OCI-M1 (cell line): ENCODE measurements at places on chromosomes 3 and 15.

DNA sequence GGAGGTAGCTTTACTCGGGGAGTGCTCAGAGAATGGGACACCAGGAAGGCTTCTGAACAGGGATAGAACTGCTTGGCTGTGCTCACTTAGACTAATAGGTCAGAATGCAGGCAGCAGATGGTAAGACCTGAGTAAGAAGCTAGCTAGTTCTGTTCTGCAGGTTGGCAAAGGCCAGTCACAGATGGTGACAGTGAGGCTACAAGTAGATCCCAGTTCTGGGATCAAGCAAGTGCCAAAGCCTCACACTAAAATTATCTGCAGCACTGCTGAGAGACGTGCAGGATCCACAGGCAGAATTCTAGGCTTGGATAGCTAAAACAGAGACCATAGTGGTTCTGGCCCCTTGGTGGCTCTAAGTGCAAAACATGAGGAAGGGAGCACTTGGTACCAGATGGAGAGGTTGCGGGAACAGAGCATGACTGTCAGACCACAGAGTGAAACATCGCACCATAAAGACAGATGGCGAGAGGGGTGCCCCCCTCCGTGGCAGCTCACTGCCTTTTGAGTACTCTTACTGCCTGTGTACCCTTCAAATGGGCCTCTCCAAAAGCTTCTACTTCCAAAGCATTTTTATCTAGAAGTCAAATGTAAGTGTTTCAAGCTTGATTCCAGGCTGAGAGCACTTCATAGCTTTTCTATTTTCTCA, 3.6 kb upstream of the GLCE start:
- DNase-seq = no peak

- DNase-seq = no peak
Observed at GRCh38 chr3:124845406-124845805, 41.8 kb downstream of the ITGB5 start.

DNA sequence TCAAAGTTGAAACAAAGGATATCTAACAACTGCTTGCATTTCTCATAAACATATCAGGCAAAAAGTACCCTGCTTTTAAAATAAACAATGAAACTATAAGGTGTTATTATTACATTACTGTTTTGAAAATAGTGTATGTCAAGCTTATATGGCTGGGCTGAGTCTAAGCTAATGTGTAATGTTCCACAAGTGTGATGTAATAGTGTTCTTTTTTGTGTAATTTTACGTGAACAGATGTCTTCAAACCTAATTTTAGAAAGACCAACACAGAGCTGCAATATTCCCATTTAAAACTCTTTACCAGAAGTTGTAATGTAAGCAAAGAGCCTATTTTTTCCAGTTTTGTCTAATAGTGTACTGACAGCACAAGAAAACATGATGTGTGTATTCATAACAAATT, 34.0 kb downstream of the MINDY2 start:
- peak; percentile 46 for DNase-seq

GRCh38 chr3:187274977-187275338, 16.6 kb downstream of the MASP1 start:
- DNase-seq = no peak

DNA sequence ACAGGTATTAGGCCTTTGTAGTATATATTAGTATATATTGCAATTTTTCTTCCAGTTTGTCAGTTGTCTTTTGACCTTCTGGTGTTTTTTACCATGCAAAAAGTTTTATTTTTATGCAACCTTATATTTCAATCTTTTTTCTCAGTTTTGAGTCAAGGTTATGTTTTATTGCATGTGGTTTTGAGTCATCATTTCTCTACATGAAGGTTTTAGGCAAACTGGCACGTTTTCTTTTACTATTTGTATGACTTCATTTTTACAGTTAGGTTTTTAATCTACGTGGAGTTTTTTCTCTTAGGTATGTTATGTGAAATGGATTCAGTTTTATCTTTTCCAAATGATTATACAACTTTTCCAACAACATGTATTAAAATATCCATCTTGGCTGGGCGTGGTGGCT, 36.8 kb upstream of the TCAIM start:
- DNase-seq = no peak

DNA sequence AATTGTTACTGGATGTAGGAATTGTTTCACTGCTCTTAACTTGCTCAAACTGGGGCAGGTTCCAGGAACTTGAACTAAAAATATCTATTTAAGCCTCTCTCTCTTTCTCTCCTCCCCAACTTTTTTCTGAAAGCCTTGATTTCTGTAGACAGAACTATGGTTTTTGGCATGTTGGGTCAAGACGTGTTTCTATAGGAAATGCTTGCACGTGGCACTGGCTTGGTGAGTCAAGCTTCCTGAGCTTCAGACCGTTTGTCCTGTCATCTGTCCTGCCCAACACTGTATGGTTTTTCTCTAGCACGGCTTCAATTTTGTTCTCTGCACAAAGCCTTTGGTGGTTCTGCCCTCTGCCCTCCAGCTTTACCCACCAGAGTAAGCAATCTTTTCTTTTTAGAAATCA, 13.5 kb downstream of the EAF1 start:
- DNase-seq = no peak

DNA sequence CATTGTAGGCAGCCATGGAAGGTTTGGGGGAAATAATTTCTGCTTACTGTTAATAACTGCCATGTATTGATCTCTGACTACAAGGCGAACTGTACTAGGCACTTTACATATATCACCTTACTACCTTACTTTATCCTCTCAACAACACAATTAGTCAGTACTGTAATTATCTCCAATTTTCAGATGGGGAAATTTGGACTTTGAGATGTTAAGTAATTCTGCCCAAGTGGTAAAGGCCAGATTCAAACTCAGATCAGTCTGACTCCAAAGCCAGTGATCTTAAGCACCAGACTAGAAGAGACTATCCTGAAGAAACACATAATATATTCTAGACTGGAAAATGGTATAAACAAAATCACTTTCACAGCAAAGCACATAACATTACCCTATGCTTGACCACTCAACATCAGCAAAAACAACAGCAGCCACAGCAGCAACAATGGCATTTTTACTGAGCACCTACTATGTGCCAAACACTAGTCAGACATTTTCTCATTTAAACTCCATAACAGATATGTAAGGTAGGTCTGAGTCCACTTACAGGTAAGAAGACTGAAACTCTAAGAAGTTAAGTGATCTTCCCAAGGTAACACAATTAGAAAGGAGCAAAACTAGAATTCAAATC, 13.1 kb downstream of the MTHFS start:
- no peak for DNase-seq

DNA sequence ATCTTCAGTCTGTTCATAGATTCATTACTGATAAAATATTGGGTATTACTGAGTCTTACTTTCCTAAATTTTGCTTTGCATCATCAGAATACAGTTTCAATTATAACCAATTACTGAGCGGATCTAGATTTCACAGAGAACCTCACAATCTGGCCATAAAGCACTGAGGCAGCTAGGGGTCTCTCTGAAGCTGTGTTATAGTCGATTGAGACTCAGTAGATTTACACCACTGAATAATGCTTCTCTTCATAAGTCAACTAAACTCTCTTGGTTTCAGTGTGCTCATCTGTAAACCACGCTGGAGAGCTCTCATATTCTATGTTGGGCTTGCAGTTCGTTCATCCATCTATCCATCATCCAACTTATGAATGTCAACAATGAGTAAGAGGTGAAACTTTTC, 180.6 kb downstream of the GREM1 start:
- no peak for DNase-seq

DNA sequence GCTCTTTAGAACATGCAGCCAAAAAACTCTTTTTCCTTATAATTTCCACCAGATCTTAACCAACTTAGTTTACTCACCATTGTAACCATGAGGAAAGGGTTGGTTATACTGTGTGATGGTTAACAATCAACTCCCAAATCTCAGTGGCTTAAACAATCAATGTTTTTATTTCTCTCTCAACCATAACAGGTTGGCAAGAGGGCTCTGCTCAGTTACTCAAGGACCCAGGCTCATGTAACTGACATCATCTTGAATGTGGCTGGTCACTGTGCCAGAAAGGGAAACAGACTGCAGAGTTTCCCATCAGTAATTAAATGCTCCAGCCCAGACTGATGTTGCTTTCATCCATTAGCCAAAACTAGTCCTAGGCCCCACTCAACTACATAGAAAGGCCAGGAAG, 69.0 kb downstream of the ANKRD28 start:
- no peak for DNase-seq

DNA sequence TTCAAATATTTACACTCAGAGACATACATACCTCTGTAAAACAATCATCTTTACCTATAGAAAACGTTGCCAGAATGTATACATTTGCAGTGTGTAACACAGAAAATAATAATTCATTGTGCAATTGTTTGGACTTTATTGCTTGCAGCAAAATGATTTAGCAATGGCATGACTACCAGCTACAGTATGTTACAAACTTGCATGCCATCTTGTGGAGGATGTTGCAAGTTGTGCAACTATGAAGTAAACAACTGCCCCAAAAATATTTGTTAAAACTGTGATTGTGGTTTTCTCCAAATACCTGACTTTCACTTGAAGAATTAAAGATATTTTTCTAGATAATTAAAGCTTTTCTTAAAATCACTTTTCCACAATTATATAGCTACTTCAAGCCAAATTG, 27.1 kb upstream of the C3orf49 start:
- DNase-seq = peak; percentile 19

DNA sequence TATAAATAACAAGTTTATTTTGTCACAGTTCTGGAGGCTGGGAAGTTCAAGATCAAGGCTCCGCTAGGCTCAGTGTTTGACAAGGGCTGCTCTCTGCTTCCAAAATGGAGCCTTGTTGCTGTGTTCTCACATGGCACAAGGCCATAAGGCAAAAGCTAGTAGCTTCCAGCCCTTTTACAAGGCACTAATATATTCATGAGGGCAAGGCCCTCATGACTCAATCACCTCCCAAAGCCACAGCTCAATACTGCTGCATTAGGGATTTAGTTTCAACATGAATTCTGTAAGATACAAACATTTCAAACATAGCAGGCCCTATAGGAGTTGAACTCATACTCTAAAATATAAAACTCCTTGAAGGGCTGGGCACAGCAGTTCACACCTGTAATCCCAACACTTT, 30.2 kb downstream of the ZBTB11 start:
- DNase-seq = peak; percentile 10

DNA sequence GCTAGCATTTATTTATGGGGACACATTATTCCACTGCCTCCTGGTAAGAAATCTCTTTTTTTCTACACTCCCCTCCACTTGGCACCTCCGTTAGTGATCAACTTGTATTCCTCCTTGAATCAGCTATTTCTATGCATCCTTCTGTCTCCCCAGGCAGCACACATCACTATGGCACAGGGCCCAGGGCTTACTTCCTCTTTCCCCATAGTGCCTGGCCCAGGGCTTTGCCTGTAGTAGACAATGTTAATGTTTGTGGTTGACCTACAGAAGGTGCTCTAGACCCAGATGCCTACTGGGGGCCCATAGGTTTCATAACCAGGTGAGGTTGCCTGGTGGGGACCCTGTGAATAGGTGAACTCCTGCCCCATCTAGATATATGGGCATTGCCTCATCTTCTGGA, 44.9 kb downstream of the EPHB1 start:
- DNase-seq = peak; percentile 4

DNA sequence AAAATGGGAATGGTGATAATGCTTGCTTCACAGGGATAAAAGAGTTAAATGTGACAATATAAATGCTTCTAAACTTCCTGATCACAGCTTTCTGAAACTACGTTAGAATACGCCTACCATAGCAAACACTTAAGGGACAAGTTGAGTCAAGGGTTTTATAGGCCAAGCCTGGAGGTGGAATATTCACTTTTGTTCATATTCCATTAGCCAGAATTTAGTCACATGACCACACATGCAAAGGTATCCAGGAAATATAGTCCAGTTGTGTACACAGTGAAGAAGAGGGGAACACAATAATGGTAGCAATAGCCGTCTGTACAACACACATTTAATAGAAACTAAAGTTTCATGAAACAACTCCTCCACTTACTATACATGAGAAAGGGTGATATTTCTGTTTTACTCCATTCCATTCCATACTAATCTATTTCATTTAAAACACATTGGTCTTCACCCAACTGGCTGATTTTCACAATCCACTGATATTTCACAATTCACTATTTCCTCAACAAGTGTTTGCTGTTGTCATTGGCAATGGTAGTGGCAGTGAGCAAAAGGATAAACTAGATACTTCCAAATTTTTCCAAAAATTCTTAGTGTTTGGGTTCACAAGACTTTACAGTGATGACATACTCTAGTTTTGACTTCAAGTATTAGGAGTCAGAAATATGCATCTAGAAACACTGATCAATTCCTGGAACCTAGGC, 270.9 kb downstream of the ERC2 start:
- DNase-seq = no peak

GRCh38 chr3:10467204-10467603, 38.2 kb downstream of the ATP2B2 start:
- no peak for DNase-seq
